ENCODE measurements at places on chromosomes 7 and 10. TPM values are rescaled to one million over a fixed set of nuclear protein-coding genes. Genes with fewer than 3 reads are reported as not detected.

OR2A2 gene
- total RNA-seq = not detected

DNA sequence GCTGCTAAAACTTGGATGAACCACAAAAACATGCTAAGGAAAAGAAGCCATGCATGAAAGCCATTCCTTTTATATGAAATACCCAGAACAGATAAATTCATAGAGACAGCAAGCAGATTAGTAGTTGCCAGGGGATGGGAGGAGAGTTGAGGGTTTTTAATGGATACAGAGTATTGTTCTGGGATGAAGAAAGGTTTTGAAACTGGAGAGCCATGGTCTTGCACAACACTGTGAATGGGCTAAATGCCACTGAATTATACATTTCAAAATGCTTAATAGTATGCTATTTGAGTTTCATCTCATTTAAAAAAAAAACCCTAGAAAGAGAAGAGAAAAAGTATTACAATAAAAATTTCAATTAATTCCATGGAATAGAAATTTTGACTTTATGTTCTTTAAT, 154.3 kb downstream of the GNAT3 start:
- no peaks in the 10 kb centered on the region for H3K36me3 ChIP-seq
- DNase-seq = no peak
- no peaks in the 10 kb centered on the region for H3K4me1 ChIP-seq
- no peak overlapping the region for H3K27ac ChIP-seq
- H3K4me3 ChIP-seq = no peak overlapping the region

GRCh38 chr7:11428877-11429581, 403.0 kb downstream of the THSD7A start:
- H3K4me3 ChIP-seq = no peak overlapping the region
- H3K36me3 ChIP-seq = no peaks in the 10 kb centered on the region
- no peaks in the 10 kb centered on the region for H3K27me3 ChIP-seq
- no peak overlapping the region for H3K27ac ChIP-seq

ACSM6 gene
- total RNA-seq = not detected

SEMA3C gene
- total RNA-seq = not detected

COL13A1 gene
- total RNA-seq = not detected

CALN1 gene
- 0.16 TPM for total RNA-seq

CNPY1 gene
- not detected for total RNA-seq

- H3K27me3 ChIP-seq = peaks cover 4% of the 10 kb centered on the region
- DNase-seq = no peak
- H3K4me3 ChIP-seq = no peak overlapping the region
- H3K36me3 ChIP-seq = no peaks in the 10 kb centered on the region
Measured at GRCh38 chr7:54837168-54837567, 78.2 kb upstream of the SEC61G start.

DNA sequence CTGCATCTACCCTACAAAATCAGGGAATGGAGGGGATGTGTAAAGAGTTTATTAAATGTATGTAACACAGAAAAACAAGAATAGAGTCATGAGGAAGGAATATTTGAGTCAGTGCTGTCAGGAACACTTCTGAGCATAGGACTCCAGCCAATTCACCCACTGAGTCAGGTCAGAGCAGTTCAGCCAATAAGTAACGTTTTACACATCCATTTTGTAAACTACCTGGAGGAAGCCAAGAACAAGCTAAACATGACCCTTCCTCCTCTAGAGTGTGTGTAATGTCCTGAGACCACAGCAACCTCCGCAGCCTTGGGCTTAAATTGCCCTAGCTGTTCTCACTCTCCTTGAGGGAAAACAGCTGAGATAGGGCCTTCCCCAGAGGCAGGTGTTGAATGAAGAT, 691.5 kb upstream of the LRRN3 start:
- H3K36me3 ChIP-seq = no peaks in the 10 kb centered on the region
- no peak overlapping the region for H3K4me3 ChIP-seq
- no peaks in the 10 kb centered on the region for H3K27me3 ChIP-seq

DNA sequence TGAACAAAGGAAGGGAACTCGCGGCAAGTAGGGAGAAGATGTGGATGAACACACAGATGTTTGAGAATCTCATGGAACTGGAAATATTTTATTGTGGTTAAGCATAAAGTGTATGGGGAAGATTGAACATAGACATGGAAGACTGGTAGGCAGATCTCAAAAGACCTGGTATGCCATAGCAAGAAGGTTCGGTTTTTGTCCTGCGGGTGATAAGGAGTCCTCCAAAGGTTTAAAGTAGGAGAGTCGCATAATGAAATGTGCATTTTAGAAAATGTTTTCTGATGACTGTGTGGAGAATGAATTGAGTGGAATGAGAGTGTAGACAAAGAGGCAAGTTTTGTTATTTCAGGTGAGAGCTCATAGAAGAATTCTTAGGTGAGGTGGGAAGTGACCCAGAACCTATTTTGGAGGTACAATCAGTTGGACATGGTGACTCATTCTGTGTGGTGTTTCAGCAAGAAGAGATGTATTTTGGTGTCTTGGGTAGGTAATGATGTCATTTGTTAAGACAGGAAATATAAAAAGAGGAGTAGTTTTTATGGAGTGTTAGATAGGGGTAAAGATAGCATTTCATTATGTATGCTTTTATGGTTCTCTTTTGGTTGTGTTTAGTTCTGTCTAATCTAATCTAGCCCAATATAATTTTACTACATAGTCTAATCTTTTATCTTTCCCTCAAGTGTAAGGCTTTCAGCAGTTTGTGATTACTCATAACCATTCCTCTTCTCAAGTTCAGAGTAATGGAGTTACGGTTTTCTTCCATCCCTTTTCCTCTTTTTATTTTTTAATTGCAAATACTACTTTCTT, 239.2 kb downstream of the EXOC4 start:
- no peaks in the 10 kb centered on the region for H3K27me3 ChIP-seq
- H3K4me3 ChIP-seq = no peak overlapping the region
- peak overlapping the region; percentile 1 for H3K27ac ChIP-seq
- peaks cover 18% of the 10 kb centered on the region for H3K36me3 ChIP-seq

GRCh38 chr7:106285855-106286492, 1.2 kb upstream of the NAMPT start:
- peaks cover 31% of the 10 kb centered on the region for H3K4me1 ChIP-seq
- DNase-seq = peak; percentile 78
- peak overlapping the region; percentile 88 for H3K4me3 ChIP-seq
- H3K27me3 ChIP-seq = peaks cover 4% of the 10 kb centered on the region

DNA sequence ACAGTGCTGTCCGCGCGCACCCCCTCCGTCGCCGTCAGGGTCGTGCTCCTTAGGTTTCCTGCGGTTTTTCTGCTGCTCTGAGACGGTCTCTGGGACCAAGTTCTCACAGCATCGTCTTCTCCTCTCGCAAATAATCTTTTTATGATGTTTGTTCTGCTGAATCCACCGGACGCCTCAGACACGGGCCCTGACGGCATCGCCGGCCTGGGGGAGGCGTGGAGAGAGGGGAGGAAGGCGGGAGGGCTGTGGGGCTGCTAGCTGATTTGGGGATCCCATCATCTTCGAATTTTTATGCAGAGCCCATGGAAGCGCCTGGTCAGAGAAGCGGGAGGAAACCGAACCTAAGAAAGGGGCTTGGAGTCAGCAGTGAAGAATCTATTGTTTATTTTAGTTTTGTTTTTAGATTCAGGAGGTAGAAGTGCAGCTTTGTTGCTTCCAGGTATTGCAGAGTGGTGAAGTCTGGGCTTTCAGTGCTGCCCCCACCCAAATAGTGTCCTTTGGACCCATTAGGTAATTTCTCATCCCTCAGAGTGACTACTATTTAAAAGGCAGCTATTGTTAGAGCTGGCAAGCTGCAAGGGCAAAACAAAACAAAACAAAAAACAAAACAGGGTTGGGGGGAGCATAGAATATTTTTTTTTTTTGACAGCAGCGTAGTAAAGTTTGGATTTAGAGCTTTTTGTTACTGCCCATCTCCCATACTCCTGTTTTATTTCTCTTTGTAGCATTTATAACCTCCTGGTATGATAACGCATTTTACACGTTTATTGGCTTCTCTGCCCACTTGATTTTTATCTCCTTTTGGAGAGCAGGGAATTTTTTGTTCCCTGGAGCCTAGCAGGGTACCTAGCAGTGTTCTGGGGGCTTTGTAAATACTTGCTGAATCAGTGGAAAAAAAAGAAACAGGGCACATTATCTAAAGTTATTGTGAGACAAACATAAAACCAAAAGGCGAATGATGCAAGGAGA, 92.6 kb downstream of the SPAG6 start:
- peaks cover 47% of the 10 kb centered on the region for H3K4me1 ChIP-seq
- no peaks in the 10 kb centered on the region for H3K27me3 ChIP-seq
- peak overlapping the region; percentile 95 for H3K27ac ChIP-seq
- peaks cover 2% of the 10 kb centered on the region for H3K36me3 ChIP-seq
- DNase-seq = peak; percentile 44

DNA sequence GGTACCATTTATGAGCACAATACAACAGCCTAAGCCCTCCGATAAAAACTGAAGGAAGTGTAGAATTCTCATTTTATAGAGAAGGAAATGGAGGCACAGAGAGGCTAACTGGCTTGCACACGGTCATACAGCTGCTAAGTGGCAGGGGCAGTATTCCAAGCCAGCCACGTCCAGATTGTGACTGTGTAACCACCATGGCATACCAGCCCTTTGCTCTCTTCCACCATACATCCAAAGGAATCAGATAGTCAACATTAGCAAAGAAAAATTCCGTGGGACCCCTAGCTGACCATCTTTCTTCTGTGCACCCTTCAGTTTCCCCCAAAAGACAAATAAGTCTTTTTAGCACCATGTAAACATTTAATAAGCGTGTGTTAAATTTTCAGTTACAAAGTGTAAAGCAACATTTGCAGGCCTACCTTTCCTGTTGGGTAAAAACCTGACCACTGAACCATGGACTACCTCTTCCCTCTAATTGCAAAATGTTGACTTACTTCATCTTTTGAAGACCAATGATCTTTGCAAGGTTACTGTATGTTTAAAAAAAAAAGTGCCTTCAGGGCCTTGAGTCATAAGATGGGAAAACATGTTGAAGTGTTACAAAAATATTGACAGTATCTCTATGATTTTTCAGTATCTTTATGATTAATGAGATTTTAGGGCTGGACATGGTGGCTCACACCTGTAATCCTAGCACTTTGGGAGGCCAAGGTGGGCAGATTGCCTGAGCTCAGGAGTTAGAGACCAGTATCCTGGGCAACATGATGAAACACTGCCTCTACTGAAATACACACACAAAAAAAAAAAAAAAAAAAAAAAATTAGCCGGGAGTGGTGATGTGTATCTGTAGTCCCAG, 24.3 kb upstream of the PDZD8 start:
- H3K36me3 ChIP-seq = no peaks in the 10 kb centered on the region
- peaks cover 11% of the 10 kb centered on the region for H3K27me3 ChIP-seq
- DNase-seq = no peak
- H3K4me1 ChIP-seq = no peaks in the 10 kb centered on the region
- no peak overlapping the region for H3K4me3 ChIP-seq

MSANTD7 gene
- 23.9 TPM for total RNA-seq

OPN1SW gene
- total RNA-seq = not detected

DNA sequence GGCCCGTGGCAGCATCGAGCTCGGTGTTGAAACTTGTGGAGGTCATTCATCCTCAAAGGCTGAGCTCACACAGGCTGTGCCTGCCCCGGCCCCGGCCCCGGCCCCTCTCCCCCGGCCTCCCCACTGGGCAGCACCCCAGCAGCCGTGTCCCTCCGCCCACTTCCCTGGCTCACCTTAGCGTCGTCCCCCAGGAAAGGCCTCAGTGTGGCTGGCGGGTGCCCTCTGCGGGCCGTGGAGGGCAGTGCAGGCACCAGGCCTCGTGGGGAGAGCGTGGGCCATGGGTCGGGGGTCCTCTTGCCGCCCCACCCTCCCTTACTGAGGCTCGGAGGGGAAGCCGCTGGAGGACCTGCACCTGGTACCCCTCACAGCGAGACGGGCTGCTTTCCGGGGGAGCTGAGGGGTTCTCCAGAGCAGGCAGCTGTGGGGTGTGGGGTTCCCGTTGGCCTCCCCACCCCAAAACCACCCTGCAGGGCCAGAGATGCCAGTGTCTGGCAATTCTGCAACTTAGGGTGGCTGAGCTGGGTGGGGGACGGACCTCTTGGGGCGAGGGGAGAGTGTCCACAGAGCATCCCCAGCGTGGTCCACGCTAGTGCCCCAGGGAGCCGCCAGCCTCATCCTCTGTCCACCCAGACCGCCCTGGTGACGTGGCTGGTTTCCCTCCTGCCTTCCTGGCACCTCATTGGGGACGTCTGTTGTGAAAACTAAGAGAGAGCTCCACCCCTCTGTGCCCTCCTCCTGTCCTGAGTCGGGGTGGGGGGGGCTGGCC, 44.2 kb upstream of the DPYSL4 start:
- peaks cover 3% of the 10 kb centered on the region for H3K27me3 ChIP-seq
- DNase-seq = peak; percentile 67
- H3K36me3 ChIP-seq = no peaks in the 10 kb centered on the region

GRCh38 chr7:41573015-41573414, 129.9 kb downstream of the INHBA start:
- no peaks in the 10 kb centered on the region for H3K36me3 ChIP-seq
- DNase-seq = no peak
- no peak overlapping the region for H3K27ac ChIP-seq
- H3K4me3 ChIP-seq = no peak overlapping the region

GRCh38 chr10:74153123-74153522, 2.1 kb downstream of the ADK start:
- peaks cover 27% of the 10 kb centered on the region for H3K4me1 ChIP-seq
- no peak overlapping the region for H3K4me3 ChIP-seq
- DNase-seq = no peak
- no peak overlapping the region for H3K27ac ChIP-seq
- no peaks in the 10 kb centered on the region for H3K27me3 ChIP-seq

GRCh38 chr7:102721-103120, 89.7 kb upstream of the FAM20C start:
- no peak overlapping the region for H3K4me3 ChIP-seq
- H3K36me3 ChIP-seq = no peaks in the 10 kb centered on the region
- H3K27me3 ChIP-seq = peaks cover 8% of the 10 kb centered on the region
- H3K4me1 ChIP-seq = no peaks in the 10 kb centered on the region
- no peak overlapping the region for H3K27ac ChIP-seq

EPDR1 gene
- 4.7 TPM for total RNA-seq

DNA sequence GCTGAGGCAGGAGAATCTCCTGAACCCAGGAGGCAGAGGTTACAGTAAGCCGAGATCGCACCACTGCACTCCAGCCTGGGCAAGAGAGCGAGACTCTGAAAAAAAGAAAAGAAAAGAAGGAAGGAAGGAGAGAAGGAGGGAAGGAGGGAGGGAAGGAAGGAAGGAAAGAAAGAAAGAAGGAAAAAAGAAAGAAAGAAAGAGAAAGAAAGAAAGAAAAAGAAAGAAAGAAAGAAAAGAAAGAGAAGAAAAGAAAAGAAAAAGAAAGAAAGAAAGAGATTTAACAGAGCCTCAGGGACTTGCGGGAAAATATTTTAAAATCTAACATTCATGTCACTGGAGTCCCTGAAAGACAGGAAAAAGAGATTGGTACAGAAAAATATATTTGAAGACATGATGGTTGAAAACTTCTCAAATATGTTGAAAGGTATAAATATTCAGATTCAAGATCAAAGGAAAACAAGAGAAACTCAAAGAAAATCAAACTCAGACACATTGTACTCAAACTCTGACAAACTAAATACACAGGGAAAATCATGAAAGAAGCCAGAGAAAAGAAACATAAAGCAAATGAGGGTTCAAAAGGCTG, 25.3 kb upstream of the DNAAF5 start:
- H3K27me3 ChIP-seq = no peaks in the 10 kb centered on the region
- no peak for DNase-seq
- no peak overlapping the region for H3K27ac ChIP-seq
- H3K4me3 ChIP-seq = no peak overlapping the region

PON3 gene
- not detected for total RNA-seq
